ENCODE measurements at places on chromosomes 7 and 10. TPM values are rescaled to one million over a fixed set of nuclear protein-coding genes. Genes with fewer than 3 reads are reported as not detected.

Gene GIMAP1
- total RNA-seq, result 18.8 TPM

GRCh38 chr7:132572526-132572925 is 3.7 kb downstream of the PLXNA4 start:
- peaks cover 9% of the 10 kb centered on the region for H3K4me1 ChIP-seq
- no peak overlapping the region for H3K4me3 ChIP-seq
- no peak overlapping the region for H3K27ac ChIP-seq
- DNase-seq, result no peak
- H3K27me3 ChIP-seq, result peaks cover 78% of the 10 kb centered on the region

- H3K27ac ChIP-seq, result no peak overlapping the region
- H3K4me3 ChIP-seq, result no peak overlapping the region
Observed at GRCh38 chr7:45067582-45067981, 21.2 kb downstream of the NACAD start.

GRCh38 chr7:149828357-149829309 is 9.5 kb upstream of the ZNF862 start:
- H3K4me3 ChIP-seq, result no peak overlapping the region
- no peak for DNase-seq
- H3K27me3 ChIP-seq, result peaks cover 7% of the 10 kb centered on the region

DNA sequence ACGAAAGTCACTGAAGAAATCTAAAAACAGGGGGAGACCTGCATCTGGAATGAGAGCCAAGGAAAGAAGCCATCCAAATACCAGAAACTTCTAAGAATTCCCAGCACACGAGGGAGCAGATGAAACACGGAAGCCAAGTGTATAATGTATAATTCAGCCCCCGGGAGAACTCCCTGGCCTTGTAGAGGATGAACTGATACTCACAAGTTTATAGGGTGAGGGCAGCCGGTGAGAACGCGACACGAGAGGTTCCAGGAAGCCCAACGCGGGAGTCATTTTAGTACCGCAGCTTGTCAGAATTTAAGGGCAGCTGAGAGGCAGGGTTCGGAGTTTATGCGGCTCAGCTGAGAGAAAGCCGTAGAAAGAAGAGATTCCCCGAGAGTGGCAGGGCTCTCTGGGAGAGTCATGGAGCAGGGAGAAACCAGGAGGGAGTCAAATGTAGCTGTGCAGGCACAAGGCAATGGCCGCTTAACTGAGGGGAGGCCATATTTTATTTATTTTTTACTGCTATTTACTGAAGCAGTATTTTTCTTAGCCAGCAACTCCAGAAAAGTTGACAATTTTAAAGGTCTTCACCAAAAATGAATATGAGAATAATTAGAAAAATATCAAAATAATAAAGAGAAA is 164.0 kb downstream of the NPSR1 start:
- no peak for DNase-seq
- no peaks in the 10 kb centered on the region for H3K4me1 ChIP-seq

DNA sequence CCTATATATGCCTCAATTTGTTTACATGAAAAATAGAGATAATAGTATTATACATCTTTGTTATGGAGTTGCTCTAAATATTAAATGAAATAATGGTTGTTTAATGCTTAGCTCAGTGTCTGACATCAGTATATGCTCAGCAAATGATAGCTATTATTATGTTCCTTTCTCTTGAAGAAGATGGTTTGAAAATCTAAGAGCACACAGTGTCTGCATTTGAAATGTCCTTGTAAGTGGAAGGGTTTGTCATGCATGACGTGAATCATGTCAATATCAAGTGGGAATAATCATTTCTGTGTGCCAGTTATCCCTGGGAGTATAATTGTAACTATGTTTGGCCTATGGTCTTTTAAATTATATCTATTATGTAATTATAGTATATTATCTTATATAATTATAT is 377.5 kb upstream of the SORCS1 start:
- H3K36me3 ChIP-seq, result no peaks in the 10 kb centered on the region
- H3K4me1 ChIP-seq, result no peaks in the 10 kb centered on the region
- H3K4me3 ChIP-seq, result no peak overlapping the region

DNA sequence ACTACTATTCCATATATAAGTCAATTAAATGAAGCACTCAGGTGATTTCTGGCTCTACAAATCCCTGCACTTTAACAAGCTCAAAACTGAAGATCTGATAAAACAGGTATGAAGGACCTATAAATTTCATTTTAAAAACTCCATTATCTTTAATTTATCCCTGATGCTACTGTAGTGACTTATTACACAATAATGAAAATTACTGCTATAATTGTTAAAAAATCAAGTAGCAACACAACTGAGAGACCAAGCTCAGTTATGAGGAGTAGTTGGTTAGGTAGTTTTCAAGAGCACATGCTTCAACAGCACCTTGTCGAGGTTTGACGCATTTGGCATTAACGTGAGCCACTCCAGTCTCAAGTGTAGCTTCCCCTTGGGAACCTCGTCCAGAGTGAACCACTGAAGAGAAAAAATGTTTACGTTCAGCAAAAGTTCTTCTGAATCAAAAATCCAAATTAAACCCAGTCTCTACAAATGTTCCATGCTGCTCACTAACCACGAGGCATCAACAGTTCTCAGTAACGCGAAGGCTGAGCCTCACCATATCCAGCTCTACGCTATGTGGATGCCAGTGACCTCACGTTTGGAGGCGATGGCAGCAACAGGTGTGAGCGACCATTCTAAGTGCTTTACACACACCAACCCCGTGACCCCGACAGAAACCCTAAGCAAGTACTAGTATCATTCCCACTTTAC is 55.3 kb upstream of the NCAPG2 start:
- H3K4me1 ChIP-seq, result peaks cover 8% of the 10 kb centered on the region
- peaks cover 85% of the 10 kb centered on the region for H3K36me3 ChIP-seq
- H3K27ac ChIP-seq, result no peak overlapping the region
- H3K4me3 ChIP-seq, result no peak overlapping the region
- DNase-seq, result no peak

DNA sequence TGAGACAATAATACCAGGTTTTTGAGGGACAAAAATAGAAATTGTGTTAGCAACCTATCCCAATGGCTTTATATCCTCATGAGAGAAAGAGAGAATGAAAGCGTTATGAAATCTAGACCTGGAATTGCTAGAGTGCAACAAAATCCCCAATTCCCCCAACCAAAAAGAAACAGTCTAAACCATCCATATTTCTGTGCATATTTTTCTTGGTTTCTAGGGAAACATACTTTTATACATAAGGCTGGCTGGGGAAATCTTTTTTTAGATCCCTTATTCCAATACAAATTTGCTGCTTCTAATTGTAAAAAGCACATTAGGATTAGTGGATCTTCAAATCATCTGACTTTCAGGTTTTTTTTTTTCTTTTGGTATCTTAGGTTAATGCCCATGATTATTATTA is 277.0 kb upstream of the SEMA3A start:
- no peaks in the 10 kb centered on the region for H3K4me1 ChIP-seq
- H3K4me3 ChIP-seq, result no peak overlapping the region
- H3K36me3 ChIP-seq, result no peaks in the 10 kb centered on the region
- no peak overlapping the region for H3K27ac ChIP-seq

DNA sequence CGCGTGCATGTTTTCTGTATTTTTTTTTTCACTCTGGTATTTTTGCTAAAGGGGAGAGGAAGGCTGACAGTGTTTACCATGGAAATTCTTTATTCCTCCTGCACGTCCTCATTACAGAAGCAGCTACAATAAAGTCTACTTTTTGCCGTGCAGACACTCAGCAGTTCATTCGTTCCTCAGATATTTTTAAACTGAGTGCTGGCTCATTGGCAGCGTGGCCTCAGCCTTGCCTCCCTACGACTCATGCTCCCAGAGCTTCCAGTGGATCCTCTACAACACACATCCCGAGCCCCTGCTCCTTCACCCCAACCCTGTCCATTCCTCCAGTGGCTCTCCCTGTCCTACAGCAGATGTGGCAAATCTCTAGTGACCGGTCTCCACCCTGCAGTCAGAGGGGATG is 239.2 kb upstream of the ZMIZ1 start:
- H3K4me3 ChIP-seq, result no peak overlapping the region
- H3K27me3 ChIP-seq, result peaks cover 8% of the 10 kb centered on the region
- DNase-seq, result no peak
- H3K4me1 ChIP-seq, result no peaks in the 10 kb centered on the region
- no peaks in the 10 kb centered on the region for H3K36me3 ChIP-seq

Gene SNX13
- total RNA-seq, result 25.9 TPM

Gene FAM131B
- 1.2 TPM for total RNA-seq

GRCh38 chr7:133755901-133756300 is 371.2 kb upstream of the LRGUK start:
- H3K4me1 ChIP-seq, result no peaks in the 10 kb centered on the region
- no peak overlapping the region for H3K27ac ChIP-seq
- no peaks in the 10 kb centered on the region for H3K27me3 ChIP-seq
- no peak for DNase-seq

Gene HECW1
- not detected for total RNA-seq

- H3K36me3 ChIP-seq, result peaks cover 51% of the 10 kb centered on the region
- no peak overlapping the region for H3K4me3 ChIP-seq
- no peaks in the 10 kb centered on the region for H3K27me3 ChIP-seq
- H3K4me1 ChIP-seq, result peaks cover 67% of the 10 kb centered on the region
Observed at GRCh38 chr7:7201578-7202374, 19.4 kb downstream of the C1GALT1 start.

Gene ARHGEF35
- 6.0 TPM for total RNA-seq

GRCh38 chr7:117283371-117283770 is 39.5 kb downstream of the WNT2 start:
- H3K4me1 ChIP-seq, result no peaks in the 10 kb centered on the region
- H3K27ac ChIP-seq, result no peak overlapping the region

GRCh38 chr10:49610458-49611165 is 502 bp downstream of the SLC18A3 start:
- H3K27ac ChIP-seq, result no peak overlapping the region
- H3K4me3 ChIP-seq, result no peak overlapping the region
- no peak for DNase-seq
